ENCODE measurements at places on chromosomes 11 and 22.

DNA sequence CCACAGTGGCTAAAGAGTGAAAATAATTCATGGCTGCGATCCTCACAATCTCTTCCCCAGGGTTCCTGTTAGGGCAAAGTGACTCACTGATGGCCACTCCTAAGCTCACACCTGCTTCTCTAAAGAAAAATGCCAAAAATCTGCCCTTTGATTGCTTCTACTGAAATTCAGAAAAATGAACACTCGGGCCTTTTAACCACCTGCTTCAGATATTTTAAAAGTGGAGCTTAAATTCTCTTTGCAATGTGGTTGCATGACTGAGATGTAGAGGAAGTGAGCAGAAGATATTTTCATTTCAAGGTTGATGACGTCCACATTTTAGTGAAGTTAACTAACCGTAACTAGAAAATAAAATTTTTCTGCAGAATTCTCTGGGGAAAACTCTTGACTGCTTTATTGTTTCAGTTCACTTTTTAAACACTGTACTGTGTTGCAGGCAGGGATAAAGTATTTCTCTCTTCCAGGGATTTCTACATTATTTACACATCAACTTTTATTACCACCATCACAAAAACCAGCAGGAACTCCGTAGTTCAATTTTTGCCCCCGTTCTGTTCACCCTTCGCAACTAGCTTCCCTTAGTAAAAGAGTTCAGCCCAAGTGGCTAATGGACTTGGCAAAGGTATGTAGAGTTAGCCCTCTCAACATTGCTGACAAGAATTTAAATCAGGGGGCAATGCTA is 8.5 kb downstream of the RAB30 start:
- DNase-seq: no peak

DNA sequence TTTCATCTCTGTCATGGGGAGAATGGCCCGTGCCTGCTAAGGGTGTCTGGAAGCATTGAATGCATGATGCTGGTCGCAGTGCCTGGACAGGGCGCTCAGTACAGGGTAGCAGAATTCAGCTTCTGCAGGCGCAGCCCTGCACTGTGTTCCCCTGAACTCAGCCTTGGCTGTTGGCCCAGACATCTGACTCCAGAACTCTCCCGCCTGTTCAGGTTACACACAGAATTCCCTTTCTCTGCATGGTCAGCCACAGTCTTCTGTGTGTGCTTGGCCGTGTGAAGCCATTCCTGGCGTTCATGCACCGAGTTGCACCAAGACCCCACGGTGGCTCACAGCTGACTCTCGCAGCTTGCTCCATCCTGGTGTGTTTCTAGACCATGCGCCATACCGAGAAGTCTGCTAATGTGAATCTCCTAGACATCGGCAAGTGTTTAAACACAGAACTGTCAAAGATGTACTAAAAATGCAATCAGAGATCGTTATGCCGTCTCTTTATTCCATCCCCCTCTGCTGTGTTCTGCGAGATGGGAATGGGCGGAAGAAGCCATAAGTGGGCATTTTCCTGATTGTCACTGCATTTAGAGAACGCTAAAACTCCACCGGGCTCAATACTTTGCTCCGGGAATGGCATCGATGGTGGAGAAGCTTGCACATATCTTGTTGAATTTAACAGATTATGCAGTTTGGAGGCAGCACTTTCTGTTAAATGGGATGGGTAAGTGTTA is 55.6 kb downstream of the MPPED1 start:
- no peak for DNase-seq

- DNase-seq: no peak
Measured at GRCh38 chr22:37148031-37148651, 1.6 kb downstream of the IL2RB start.

GRCh38 chr22:50046019-50046415 is 12.1 kb downstream of the TTLL8 start:
- no peak for DNase-seq

- DNase-seq: no peak
Measured at GRCh38 chr22:39627865-39628562, 57.5 kb downstream of the CACNA1I start.

GRCh38 chr11:121293288-121293594 is 670 bp downstream of the SC5D start:
- no peak for DNase-seq

GRCh38 chr22:19823191-19823901 is 31.3 kb downstream of the GNB1L start:
- DNase-seq: no peak

GRCh38 chr22:30314915-30315314 is 11.8 kb downstream of the TBC1D10A start:
- peak; percentile 51 for DNase-seq

- no peak for DNase-seq
Measured at GRCh38 chr11:97729546-97730272, 1291.0 kb upstream of the CNTN5 start.

DNA sequence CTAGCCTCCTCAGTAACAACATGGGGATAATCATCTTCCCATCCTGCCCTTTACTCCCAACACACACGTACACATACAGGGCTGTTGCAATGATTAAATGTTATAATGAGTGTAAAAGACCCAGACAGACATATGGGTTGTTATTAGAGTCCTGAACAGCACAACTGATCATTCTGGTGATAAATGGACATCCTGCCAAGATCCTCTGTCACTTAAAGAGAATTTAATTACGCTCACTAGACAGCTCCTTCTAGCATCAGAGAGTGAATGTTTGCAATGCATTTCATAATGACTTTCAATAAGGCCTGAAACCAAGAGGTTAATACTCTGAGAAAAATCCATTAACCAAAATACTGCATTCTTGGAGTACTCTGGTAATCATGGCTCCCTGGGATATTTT is 115.8 kb downstream of the KCNC1 start:
- DNase-seq: no peak

DNA sequence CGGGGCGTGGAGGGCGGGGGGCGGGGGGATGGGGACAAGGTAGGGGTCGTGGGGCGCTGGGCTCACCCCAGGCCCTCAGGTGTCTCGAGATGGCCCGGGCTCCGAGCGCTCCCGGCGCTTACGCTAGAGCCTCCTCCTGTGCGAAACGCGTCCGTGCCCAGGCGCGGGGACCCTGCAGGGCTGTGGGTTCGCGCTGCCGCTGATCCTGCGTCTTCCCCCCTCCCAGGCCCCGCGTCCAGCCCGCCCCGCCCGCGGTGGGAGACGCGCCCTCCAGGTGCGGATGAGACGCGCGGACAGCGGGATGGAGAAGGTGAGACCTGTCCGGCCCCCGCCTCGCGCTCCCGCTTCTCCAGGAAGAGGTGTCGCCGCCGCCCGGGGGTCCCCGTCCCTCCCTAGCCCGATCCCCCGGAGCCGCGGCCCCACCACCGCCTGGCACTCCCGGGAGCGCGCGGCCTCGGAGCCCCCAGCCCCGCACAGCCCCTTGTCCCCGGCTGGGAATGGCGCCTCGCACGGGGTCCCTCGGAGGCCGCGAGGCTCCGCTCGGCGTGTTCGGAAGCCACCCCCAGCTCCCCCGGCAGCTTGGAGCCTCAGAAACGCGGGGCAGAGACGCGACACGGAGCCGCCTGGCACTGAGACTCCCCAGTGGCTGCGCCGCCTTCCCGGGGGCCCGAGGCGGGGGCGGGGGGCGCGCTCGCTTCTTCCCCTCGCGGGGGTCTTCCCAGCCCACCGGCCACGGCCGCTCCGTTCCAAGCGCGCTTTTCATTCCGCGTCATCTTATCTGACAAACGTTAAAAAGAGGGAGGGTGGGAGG is 27.6 kb upstream of the TOLLIP start:
- DNase-seq: peak; percentile 40

DNA sequence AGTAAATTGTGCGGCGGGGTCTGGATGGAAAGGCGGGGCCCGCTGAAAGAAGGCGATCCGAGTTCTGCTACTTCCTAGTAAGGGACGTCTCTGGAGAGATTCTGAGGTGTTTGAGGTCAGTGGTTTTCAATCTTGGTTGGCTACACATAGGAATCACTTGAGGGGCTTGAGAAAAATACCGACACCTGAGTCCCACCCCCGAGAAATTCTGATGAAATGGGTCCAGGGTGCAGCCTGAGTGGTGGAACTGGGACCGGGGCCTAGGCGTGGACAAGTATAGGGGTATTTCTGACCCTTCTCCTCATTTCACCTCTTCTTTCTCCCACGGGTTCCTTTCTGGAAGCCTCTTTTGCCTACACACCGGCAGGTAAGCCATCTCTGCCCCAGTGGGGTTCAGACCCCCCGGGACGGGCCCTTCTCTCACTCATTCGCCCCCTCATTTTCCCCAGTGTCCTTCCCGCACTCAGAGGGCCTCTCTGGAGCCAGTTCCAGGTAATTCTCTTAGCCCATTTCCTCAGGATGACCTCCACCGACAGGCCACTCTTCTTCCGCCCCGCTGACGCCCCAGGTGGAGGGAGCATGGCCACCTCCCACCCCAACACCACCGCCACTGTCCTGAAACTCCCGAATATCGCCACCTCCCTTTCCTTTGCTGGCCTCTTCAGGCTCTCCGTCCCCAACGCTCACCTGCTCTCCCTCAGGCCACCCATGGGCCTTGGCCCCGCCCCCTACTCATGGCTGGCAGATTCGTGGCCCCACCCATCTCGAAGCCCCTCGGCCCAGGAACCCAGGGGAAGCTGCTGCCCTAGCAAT is 11.8 kb downstream of the ROBO3 start:
- no peak for DNase-seq

- DNase-seq: no peak
Measured at GRCh38 chr11:31817054-31817620, 6.0 kb upstream of the PAX6 start.

DNA sequence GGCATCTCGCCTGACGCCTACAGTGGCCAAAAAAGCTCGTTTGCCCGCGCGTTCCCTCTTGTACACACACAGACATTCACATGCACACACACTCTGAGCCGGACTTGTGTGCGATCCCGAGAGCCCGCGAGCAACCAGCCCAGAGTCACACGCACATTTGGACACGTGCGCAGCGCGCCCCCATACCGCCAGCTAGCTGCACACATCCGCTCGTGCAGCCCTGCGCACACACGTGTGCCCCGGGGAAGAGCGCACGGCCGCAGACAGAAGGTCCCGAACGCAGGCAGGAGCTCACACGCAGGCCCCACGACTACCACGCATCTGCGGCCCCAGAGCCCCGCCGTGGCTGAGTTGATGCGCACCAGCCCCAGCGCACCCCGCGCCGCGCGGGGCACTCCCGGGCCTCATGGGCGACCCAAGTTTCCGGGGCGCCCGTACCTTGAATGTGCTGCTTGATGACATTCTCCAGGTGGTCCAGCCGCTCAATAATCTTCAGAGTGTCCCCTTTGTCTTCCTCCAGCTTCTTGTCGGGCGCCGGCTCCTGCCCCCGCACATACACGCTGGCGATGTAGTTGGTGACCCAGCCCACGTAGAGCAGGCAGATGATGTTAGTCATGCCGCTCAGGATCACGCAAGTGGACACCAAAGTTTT is 758 bp downstream of the GALNT18 start:
- DNase-seq: no peak

DNA sequence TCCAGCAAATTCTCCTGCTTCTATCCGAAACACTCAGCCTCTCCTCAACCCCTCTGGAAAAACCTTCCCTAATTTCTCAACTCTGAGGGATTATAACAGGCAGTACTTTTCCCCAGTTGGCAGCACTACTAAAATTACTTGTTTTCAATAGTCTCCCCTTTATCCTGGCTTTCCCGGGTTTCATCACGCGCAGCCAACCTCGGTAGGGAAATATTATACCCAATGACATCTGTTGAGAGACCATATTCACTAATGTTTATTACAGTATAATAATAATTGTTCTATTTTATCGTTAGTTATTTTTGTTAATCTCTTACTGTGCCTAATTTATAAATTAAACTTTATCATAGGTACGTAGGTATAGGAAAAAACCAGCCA is 330 bp upstream of the POLD3 start:
- DNase-seq: no peak

DNA sequence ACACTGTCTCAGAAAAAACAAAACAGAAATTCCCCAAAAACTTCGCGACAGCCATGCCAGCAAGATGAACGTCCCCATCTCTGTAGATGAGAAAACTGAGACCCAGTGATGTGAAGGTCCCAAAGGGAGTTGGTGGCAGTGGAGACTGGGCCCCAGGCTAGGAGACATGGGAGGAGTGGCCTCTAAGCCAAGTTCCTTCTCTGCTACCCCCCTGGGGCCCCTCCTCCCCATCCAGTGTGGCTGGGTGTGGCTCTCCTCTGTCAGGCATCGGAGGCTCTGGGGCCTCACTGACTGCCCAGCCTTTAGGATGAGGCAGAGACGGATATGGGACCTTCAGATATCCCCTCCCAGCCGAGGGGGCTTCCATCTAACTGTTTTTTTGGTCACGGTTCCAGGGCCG is 9.8 kb downstream of the RELT start:
- peak; percentile 71 for DNase-seq
